AG09319 (cell line): ENCODE measurements at places on chromosomes 4 and X.

- DNase-seq, result no peak
Observed at GRCh38 chr4:158444621-158445020, 77.1 kb upstream of the RXFP1 start.

DNA sequence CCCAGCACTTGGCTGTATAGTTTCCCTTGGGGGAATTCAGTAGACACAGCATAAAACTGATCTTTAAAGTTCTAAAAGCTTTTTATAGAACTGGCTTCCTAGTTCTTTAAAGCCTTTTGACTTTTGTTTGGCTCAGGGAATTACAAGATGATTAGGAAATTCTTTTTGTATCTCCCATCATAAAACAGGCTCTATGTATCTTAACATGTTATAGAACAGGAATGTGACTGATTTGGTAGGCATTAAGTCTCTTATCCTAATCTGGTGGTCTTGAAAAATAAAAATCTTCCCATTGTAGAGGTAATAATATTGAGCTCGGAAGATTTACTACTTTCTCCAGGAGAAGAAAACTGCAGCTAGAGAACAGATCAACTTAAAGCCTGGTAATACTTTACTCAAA, 262.7 kb downstream of the KCNIP4 start:
- DNase-seq, result no peak

DNA sequence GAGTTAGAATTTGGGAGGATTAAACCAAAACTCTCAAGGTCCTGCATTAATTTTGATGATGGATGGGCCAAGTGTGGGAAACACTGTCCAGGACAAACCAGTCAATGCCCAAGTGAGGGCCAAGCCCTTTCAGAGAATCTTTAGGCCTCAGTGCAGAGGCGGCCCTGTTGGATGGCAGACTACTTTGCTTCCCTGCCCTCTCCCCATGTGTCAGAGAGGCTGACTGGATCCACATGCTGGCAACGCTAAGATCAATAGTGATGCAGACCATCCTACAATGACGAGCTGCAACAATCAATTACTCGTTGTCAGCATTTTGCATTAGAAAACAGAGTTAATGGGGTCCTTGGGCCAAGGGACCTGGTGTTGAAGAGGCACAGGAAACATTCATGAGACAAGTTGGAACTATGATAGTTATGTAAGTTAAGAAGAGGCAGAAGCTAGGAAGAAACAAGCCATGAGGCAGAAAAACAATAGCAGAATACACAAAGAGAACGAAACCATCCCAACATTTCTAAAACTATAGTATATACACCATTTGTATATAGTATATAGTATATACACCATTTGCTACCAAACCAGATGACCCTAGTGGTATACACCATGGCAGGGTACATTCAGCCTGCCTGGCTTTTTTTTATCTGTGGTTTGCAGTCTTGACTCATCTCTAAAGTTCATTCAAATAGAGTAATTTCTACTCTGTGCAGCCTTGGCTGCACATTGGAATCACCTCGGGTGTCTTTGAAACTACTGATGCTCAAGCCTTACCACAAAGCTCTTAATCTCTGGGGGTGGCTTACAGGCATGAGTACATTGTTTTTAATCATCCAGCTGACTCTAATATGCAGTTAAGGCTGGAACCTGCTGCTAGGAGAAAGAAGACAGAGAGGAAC, 147.7 kb upstream of the GYPA start:
- DNase-seq, result no peak

DNA sequence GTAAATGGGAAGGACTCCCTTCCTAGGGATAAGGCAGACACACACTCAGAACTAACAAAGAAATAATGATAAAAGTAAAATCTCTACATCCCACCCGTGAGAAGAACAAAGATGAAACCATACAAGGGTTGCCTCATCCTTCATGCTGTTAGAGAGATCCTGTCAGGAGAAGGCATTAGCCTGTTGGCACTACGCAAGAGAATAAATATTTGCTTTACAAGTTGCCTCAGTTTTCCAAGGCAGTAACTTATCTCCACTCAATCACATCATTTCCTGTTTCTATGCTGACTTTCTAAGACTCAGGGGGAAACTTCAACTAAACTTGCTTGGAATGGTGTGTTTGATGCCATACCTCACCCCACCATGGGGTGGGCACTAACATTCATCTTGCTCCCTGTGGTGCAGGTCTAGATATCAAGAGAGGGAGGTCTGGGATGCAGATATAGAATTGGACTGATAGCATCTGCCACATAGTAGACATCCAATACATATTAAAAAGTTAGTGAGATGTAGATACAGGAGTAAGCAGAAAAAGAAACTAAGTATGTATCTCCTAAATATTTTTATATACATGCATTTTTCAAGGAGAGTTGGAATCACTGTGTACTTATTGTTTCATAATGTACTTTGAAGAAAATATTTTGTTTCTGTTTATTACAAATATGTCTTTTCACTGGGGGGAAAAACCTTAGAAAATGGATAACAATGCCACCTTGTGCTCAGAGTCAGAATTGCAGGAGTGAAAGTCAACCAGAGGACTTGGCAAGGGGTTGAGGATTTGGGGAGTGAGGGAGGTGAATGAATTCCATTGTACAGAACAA, 57.2 kb upstream of the BEX4 start:
- DNase-seq, result no peak

GRCh38 chr4:151148261-151148660, 48.8 kb downstream of the RPS3A start:
- DNase-seq, result no peak

- DNase-seq, result peak; percentile 63
Observed at GRCh38 chr4:183350317-183351071, 28.3 kb upstream of the CLDN24 start.

DNA sequence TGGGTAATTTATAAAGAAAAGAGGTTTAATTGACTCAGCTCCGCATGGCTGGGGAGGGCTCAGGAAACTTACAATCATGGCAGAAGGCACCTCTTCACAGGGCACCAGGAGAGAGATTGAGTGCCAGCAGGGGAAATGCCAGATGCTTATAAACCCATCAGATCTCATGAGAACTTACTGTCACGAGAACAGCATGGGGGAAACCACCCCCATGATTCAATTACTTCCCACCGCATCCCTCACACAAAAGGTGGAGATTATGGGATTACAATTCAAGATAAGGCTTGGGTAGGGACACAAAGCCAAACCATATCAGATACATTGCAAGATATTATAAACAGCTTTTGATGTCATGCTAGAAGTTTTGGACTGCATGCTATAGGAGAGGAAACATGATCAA, 204.3 kb downstream of the VEGFC start:
- no peak for DNase-seq

- no peak for DNase-seq
Observed at GRCh38 chrX:107603429-107604159, 24.7 kb upstream of the PRPS1 start.

DNA sequence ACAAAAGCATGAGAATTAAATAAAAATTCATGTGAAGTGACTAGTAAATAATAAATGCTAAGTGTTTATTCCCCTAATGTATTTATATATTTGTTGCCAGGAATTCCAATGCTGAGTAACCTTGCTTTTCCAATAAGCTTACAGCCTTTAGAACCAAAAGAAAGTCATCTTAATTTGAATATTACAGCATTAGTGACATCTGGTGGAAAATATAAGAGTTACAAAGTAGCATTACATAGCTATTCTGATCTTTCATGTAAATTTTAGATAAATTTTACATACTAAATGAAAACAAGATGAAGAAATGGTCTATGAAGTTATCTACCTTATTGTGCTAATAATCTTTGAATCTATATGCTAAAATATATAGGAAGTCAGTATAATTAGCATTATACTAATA, 10.4 kb downstream of the MAD2L1 start:
- no peak for DNase-seq
